ENCODE measurements at places on chromosomes 11 and 22. TPM values are rescaled to one million over a fixed set of nuclear protein-coding genes. Genes with fewer than 3 reads are reported as not detected.

TRPM5 gene
- total RNA-seq = not detected

C22orf31 gene
- not detected for total RNA-seq

- DNase-seq = no peak
Measured at GRCh38 chr11:56716379-56716854, 17.5 kb downstream of the OR9G1 start.

DNA sequence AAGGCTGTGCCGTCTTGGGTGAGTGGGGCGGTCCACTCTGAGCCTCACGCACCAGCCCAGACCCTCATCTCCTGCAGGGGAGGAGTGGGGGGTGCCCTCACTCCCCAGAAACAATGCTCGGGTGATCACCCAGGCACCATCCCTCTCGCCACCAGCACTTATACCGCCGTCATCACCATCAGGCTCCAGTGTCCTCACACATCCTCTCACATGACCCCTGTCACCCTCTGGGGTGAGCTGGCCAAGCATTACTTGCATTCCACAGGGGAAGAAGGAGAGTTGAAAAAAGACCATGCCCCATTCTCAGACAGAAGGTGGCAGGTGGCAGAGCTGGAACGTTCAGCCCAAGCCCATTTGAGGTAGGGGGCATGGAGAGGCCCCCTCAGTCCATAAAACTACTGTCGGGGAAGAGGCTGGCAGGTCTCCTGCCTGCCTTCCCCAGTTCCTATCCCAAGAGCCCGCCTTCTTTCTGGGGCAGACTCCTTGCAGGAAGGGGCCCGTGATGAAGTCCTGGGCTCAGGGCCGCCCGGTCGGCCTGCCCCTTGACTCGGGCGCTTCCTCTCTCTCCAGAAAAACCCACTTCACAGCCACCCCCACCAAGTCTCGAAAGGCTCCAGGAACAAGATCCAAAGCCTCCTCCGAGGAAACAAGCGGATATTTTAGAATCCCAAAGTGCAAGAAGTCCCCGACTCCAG is 153.3 kb downstream of the DSCAML1 start:
- DNase-seq = no peak

GRCh38 chr11:67545280-67545679 is 22.0 kb upstream of the CABP2 start:
- DNase-seq = no peak

- DNase-seq = no peak
Measured at GRCh38 chr22:36940676-36941075, 27.2 kb downstream of the CSF2RB start.

- no peak for DNase-seq
Measured at GRCh38 chr11:85602526-85603213, 24.5 kb downstream of the DLG2 start.

- DNase-seq = no peak
Measured at GRCh38 chr22:39351689-39352214, 2.0 kb downstream of the SYNGR1 start.
